Activated CD4-positive, CD25-positive, alpha-beta regulatory T cell treated with anti-CD3 and anti-CD28 coated beads, Interleukin-2, amount 50 U/mL, for 16 hours (primary cell): ENCODE measurements at places on chromosomes 4 and X.

DNA sequence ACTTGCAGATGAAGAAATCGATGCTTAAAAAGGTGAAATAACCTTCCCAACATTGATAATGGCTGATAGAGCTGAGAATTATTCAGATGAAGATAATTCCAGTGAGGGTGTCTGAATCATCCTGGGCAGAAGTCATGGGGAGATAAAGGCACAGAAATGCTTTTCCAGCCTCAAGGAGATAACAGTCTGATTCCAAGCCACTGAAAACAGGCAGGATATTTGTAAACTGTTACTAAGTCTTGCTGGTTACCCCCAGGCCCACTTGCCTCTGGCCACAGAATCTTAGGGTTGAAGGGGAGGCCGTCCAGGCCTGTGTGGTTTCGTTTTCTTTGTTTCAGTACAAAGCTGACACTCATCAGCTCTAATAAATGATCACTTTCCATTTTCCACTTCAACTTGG is 158.5 kb downstream of the SH3KBP1 start:
- DNase-seq: no peak

GRCh38 chr4:51932261-51932660 is 87.9 kb downstream of the LRRC66 start:
- no peak for DNase-seq

GRCh38 chrX:54447461-54447860 is 7.3 kb downstream of the TSR2 start:
- DNase-seq: no peak

DNA sequence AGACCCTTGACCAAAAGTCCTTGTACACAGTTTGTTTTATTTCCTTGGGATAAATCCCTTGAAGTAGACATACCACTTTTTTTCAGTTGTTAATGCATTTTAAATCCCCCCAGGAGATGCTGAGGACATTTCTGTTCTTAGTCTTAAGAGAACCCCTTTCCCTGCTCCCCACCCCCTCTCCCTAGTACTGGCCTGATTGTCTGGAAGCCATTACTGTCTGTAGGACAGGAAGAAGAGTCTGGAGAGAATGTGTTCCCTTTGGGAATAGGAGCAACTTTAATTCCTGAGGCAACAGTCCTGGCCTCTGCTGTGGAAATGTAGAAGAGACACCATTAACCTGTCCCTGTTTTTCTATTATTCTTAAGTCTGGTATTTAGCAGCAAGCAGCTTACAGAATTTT is 52.3 kb upstream of the TMEM131L start:
- DNase-seq: no peak

- no peak for DNase-seq
Observed at GRCh38 chrX:2224161-2224560, 276.6 kb downstream of the DHRSX start.

- DNase-seq: no peak
Observed at GRCh38 chr4:145090380-145090779, 7.6 kb downstream of the ANAPC10 start.

- no peak for DNase-seq
Observed at GRCh38 chrX:119692191-119693039, 553 bp downstream of the SEPTIN6 start.

GRCh38 chr4:78131403-78131802 is 74.3 kb downstream of the FRAS1 start:
- DNase-seq: no peak

DNA sequence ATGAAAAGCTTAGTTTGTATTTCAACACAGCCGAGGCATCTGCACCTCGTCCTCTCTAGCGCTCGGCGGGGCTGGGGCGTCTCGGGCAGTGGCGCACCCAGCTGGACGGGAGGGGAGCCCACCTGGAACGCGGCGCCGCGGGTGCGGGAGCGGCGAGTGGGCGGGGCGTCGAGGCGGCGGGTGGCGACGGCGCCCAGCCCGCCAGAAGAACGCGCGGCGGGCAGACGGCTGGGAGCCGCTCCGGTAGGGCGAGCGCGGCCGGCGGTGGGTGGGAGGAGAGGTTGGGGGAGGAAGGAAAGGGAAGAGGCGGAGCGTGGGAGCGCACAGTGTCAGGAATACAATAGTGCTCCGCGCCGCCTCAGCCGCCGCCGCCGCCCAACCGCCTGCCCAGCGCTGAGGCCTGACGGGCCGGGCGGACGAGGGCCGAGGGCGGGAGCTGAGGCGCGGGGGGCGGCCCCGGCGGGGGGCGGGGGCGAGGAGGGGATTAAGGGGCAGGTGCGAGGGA is at the start of gene JADE3:
Gene JADE3, plus strand, starts transcription at position 324 of the 505 bp plus-strand sequence. CDS start 72,474 bp downstream, outside the sequence.
- no peak for DNase-seq

DNA sequence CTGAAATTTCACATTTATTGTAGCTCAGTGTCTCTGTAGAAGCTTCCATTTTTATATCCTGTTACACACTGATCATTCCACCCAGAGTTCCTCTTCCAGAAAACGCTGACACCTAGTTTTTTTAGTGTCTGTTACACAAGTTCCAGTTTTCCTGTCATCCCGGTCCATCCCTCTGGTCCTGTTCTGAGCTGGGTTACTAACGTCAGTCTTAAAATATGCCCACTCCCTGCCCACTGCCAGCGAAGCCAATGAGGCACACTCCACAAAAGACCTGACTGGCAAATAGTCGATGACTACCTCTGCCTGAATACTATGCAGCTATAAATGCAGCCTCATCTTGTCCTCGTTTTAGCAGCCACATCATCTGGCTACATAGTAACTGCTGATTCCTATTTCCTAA is 30.9 kb upstream of the DDX3X start:
- no peak for DNase-seq

GRCh38 chr4:156643826-156644225 is 327.8 kb downstream of the PDGFC start:
- no peak for DNase-seq

GRCh38 chr4:15736514-15737050 is 33.7 kb downstream of the BST1 start:
- no peak for DNase-seq

- no peak for DNase-seq
Observed at GRCh38 chrX:17601441-17602200, 135.7 kb upstream of the SCML1 start.

DNA sequence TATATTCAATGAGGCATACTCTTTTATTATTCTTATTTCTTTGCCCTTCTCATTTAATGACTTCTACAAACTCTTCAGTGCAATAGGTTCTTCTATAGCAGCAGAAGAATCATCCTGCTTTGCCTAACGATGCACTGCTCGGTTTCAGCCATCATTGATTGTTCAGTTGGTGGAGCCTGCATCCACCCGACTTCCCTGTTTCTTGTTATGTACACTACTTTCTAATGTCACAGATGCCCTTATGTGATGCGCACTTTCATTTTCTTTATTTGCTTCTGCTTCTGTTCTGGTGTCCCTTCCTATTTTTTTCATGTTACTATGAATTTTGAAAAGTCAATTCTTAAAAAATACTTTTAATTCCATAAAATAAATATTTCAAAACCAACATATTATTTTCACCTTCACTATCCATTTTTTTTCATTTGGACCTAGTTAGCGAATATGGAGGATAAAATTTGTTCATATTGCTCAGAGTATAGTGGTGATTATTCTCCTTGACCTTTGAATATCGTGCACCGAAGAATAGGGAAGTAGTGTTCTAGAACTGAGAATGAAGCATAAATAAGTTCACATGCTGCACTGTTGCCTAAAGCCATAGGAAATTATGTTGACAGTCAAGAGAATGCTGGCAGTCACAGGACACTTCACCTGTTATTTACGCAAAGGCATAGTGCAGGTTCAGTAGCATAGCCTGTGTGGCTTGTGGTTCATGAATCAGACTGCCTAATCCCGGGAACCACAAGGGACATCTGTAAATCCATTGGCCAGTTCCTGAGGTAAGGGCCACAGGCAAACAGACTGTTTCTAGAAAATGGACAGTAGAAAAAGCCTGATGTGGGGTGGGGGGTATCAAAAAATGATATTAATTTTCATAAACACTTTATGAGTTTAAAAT is 21.3 kb upstream of the SFRP2 start:
- DNase-seq: no peak

DNA sequence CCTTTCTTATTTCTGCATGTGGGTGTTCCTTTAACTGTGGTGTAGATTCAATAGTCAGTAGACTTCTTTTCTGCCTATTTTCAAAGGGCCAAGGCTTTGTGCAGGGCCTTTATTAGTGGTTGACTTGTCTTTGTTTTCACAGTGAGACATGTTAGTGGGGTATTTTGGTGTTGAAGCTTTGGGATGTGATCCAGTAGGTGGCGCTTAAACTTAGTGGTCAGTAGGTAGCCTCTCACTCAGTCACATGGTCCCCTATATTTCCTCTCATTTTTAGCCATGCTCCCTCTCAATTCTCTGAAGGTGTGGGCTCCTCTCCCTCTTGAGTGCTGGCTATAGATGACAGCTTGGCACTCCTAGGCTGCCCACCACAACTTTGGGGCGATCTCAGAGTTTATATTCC is 23.4 kb upstream of the SLC10A7 start:
- no peak for DNase-seq

GRCh38 chr4:18252052-18252451 is 230.5 kb upstream of the LCORL start:
- DNase-seq: no peak

GRCh38 chr4:152220201-152220666 is 315.7 kb downstream of the FBXW7 start:
- no peak for DNase-seq

DNA sequence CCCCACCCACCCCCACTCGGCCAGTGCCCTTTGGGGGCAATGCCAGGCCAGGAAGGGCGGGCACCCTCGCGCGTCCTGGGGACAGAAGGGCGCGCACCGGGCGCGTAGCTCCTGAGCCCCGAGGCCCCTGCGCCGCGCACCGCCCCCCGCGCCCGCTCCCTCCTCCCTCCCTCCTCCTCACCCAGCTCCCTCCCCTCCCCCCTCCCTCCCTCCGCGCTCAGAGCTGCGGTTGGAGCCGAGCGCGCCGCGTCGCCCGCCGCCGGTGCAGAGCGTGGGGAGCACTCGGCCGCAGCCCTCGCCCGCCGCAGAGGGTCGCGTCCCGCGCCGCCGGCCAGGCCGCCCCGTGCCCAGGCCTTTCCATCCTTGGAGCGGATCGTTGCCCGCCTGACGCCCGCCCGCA is at the start of gene ATP2B3:
Gene ATP2B3, plus strand, starts transcription at position 220 of the 400 bp plus-strand sequence. CDS start 18,606 bp downstream, outside the sequence.
- no peak for DNase-seq

DNA sequence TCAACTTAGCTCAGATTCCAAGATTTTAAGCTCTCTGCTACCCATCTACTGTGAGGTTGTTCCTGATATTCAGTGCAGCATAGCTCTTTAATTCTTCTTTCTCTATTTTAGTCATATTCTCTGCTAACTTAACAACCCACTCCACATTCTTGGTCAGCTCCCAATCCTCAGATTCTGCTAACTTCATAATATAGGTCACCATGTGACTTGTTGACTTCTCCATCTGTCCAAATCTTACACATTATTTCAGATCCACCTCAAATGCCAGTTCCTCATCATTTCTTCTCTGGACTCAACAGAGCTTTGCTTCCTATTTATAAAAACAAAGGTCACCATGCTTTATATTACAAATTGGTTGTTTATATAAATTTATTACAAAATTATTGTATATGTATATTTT is 29.3 kb upstream of the RXFP1 start:
- no peak for DNase-seq

DNA sequence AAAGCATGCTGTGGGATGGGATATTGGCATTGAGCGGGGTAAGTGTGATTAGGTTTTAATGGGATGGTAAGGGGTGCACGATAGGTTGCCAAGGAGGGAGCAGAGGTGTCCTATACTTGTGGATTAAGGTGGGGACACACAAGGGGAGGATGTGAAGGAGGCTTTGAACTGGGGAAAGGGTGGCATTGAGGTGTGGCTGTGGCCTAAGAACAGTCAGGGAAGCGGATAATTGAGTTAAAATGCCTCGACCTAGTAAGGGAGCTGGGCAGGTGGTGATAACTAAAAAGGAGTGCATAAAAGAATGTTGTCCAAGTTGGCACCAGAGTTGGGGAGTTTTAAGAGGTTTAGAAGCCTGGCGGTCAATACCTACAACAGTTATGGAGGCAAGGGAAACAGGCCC is 17.5 kb downstream of the KLKB1 start:
- DNase-seq: no peak

DNA sequence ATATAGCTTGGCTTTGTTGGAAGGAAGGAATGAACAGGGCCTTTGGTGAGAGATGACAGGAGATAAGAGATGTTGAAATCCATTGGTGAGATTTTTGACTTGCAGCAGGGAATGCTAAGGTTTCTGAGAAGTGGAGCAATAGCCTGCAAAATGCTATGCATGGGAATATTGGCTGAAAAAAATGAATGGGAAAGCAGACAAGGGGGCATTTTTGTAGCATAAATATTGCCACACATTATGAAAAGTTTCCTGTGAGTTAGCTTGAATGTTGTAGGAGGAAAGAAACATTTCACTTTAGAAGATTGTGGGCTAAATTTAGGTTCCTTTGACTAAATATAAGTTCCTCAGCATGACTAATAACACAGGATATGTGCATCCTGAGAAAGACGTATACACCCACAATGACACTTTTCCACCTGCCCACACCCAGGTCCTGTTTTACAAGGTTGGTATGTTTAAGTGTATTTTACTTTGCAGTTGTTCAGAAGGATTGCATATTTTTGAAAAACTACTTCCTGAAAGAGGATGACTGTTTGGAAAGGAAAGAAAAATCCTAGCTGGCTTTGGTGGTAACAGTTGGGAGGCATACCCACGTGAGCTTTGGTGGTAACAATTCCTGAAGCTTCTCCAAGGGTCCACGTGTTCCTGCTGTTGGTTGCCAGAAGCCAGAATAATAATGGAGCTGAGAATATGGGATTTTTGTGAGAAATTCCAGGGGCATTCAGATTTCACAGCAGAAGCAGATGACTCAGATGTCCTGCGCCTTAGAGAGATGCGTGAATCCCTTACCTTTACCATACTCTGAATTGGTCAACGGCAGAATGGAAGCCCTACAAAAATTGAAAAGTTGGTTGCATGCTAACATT is 28.5 kb downstream of the PHEX start:
- no peak for DNase-seq

GRCh38 chrX:41561045-41561444 is 113.9 kb downstream of the NYX start:
- DNase-seq: no peak

DNA sequence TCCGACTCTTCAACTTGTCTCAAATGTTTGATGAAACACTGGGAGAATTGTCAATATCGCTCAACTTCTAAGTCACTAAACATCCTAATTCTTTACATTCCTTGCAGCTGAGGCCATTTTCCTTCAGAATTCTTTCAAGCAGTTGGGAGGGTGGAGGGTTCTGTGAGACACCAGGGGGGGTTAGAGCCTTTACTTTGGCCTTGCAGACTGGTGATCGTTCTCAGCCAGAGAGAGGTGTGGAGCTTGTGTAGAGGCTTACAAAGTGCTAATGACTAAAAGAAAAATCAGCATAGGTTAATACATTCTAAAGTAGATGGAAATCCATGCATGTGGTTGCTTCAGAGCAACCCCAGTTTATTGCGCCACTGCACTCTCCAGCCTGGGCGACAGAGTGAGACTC is 21.3 kb upstream of the SOX3 start:
- DNase-seq: no peak

DNA sequence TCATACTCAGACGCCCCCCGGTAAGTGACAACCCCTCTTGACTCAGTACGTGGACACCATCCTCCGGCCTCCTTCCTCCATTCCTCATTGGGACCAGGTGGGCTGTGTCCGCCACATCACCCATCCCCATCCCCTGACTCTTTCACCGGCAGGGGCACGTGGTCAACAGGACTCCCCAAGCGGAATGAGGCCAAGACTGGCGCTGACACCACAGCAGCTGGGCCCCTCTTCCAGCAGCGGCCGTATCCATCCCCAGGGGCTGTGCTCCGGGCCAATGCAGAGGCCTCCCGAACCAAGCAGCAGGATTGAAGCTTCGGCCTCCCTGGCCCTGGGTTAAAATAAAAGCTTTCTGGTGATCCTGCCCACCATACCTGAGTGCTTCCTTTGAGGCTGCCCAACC is 5.0 kb downstream of the PQBP1 start:
- no peak for DNase-seq

GRCh38 chr4:109390115-109390768 is 43.4 kb upstream of the SEC24B start:
- DNase-seq: no peak
